ENCODE measurements at places on chromosomes 5 and 9. TPM values are rescaled to one million over a fixed set of nuclear protein-coding genes. Genes with fewer than 3 reads are reported as not detected.

The ITK gene
- 4.5 TPM for total RNA-seq

The SEMA6A gene
- 24.0 TPM for total RNA-seq

The GRK6 gene
- 30.1 TPM for total RNA-seq

The GRM6 gene
- not detected for total RNA-seq

The SLC4A9 gene
- total RNA-seq, result 0.22 TPM

The CSF1R gene
- total RNA-seq, result 58.6 TPM

The SHISAL2B gene
- total RNA-seq, result not detected

The LRRC70 gene
- 9.4 TPM for total RNA-seq

The HCN1 gene
- not detected for total RNA-seq

The LCN6 gene
- 16.2 TPM for total RNA-seq

The MCIDAS gene
- total RNA-seq, result not detected

The OR1J2 gene
- total RNA-seq, result not detected

The SMIM3 gene
- total RNA-seq, result 177 TPM

The UBE2QL1 gene
- 0.61 TPM for total RNA-seq

The APBA1 gene
- 7.7 TPM for total RNA-seq

The SLC45A2 gene
- not detected for total RNA-seq

The ANKRD18A gene
- not detected for total RNA-seq

The MYO10 gene
- total RNA-seq, result 21.2 TPM

The SPINK4 gene
- total RNA-seq, result not detected

The PFN3 gene
- total RNA-seq, result not detected
